D721Med (cell line): ENCODE measurements at places on chromosomes 5 and 9.
A peak's percentile ranks its signal among the peaks of the same experiment; 100 is the strongest.

- no peak for DNase-seq
Observed at GRCh38 chr5:177419046-177419445, 7.4 kb upstream of the GRK6 start.

- no peak for DNase-seq
Observed at GRCh38 chr9:107667231-107668070, 177.9 kb upstream of the KLF4 start.

GRCh38 chr9:90870621-90871326 is 69.2 kb downstream of the SYK start:
- DNase-seq: no peak

GRCh38 chr5:53425687-53426511 is 54.5 kb upstream of the FST start:
- DNase-seq: no peak

DNA sequence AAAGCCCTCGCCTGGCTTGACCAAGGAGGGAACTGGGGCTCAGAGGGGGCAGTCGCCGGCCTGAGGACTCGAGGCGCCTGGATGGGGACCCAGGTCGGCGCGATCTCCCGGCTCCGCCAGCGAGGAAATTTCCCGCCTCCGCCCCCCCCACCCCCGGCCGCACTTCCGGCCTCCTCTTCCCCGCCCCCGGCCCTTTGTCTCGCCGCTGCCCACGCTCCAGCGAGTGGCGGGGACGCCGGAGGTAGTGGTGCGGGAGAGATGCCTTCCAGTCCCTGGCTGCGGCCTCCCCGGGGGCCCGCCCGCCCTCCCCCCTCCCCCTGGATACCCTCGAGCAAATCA is 448 bp upstream of the GPRIN1 start:
- peak; percentile 48 for DNase-seq

GRCh38 chr9:104028827-104029226 is 65.3 kb upstream of the SMC2 start:
- no peak for DNase-seq

- no peak for DNase-seq
Observed at GRCh38 chr5:69292306-69292705, 40.3 kb downstream of the CCDC125 start.

DNA sequence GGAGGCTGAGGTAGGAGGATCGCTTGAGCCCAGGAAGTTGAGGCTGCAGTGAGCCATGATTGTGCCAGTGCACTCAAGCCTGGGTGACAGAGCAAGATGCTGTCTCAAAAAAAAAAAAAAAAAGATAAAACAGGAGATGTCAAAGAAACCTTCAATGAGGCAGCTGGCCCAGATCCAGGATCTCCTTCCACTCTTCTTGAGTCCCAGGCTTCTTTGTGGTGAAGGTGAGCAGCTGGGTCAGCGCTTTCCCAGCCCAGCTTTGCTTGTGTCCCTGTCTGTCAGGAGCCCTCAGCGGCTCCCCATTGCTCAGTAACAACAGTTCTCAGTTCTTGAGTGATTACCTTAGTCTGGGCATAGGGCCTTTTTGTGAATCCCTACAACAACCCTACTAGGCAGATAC is 69.4 kb upstream of the PSD2 start:
- DNase-seq: no peak

DNA sequence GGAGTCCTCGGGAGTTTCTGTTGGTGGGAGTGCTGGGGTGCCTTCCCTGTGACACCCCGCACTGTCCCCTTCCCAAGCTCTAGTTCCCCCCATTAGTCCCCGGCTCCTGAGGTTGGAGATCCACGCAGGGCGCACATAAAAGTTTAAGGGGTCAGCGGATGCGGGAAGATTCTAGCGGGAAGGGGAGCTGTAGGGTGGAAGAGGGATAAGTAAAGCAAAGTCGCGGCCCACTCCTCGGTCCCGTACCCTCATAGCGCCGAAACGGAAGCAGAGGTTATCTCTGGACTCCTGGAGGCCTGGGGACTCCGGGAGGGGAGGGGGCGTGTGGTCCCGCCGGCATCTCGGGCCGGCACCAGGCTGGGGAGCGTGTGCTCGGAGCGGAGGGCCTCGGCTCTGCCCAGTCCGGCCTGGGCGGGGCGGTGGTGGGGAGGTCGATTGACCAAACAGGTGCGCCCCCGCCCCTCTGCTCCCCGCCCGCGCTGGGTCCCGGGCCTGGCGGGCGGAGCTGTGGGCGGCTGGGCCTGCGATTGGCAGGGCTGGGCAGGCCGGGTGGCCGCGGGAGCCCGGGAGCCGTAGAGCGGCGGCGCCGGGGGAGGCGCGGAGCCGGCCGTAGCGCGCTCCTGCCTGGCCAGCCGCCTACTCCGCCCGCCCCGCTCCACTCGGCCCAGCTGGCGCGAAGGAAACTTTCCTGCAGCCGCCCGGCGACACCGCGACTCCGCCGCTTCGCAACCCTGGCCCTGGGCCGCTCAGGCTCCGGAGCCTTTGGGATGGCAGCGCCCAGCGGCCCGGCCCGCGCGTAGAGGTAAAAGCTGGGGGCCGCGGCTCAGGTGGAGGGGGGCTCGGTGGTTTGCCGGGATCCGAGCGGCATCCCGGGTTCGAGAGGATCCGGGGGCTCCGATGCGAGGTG is 52.2 kb upstream of the DAB2IP start:
- DNase-seq: no peak

DNA sequence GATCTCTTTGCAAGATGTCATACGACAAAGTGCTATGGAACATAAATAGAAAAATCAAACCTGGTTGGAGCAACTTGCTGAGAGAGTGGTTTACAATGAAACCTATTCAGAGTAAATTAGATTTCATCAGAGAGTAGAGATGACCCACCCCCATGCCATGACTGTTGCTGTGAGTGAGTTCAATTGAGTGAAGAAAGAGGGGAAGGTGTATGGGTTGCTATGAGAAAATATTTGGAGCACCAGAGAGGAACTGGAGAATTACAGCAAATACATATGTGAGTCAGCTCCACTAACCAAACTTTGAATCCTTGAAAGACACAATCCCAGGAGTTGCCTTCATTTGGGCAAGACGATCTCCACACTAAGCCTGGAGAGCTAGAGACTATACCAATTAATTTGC is 217.2 kb downstream of the RFX3 start:
- no peak for DNase-seq

GRCh38 chr5:134519989-134520388 is 5.5 kb upstream of the JADE2 start:
- no peak for DNase-seq

GRCh38 chr5:96772542-96772941 is 35.2 kb downstream of the ERAP1 start:
- no peak for DNase-seq

DNA sequence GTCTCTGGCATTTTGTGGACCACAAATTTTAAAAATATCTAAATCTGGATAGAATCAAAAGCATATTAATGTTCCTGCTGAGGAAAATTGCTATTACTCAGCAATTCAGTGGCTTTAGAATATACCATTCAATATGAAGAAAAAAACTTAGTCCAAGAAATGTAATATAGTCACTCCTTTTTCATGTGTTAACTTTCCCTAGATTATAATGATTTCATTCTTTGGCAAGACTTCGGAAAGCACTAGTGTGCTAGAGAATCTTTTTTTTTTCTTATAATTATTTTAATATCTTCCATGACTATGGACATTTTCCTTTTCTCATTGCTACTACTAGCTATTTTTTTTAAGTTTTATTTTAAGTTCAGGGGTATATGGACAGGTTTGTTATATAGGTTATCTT is 102.4 kb upstream of the FAM174A start:
- DNase-seq: no peak

DNA sequence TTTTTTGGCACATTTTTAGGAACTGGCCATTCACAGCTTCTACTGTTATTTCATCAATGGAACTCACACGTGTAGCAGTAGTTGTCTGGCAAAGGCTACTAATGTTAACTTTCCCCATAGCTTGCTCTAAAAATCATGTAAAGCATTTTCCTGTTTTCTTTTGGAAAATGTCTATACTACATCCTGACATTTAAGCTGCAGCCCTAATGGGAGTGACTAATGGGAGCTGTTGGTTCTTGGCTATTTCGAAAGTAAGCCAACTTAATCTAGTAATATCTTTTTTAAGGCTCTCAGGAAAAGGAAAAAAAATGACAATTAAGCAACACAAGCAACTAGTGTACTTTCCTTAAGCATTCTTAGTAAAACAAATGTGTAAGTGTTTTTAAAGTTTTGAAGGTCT is 169.2 kb downstream of the SLC12A2 start:
- DNase-seq: no peak

- DNase-seq: no peak
Observed at GRCh38 chr5:151880324-151880723, 44.3 kb downstream of the GLRA1 start.

GRCh38 chr9:95778957-95779356 is 96.5 kb upstream of the ERCC6L2 start:
- no peak for DNase-seq

- DNase-seq: no peak
Observed at GRCh38 chr5:109532773-109533364, 123.1 kb upstream of the PJA2 start.

GRCh38 chr5:72586788-72587530 is 79.7 kb upstream of the ZNF366 start:
- DNase-seq: no peak

GRCh38 chr9:12413986-12414385 is 279.2 kb upstream of the TYRP1 start:
- DNase-seq: no peak

- DNase-seq: no peak
Observed at GRCh38 chr9:12394105-12394504, 299.1 kb upstream of the TYRP1 start.

DNA sequence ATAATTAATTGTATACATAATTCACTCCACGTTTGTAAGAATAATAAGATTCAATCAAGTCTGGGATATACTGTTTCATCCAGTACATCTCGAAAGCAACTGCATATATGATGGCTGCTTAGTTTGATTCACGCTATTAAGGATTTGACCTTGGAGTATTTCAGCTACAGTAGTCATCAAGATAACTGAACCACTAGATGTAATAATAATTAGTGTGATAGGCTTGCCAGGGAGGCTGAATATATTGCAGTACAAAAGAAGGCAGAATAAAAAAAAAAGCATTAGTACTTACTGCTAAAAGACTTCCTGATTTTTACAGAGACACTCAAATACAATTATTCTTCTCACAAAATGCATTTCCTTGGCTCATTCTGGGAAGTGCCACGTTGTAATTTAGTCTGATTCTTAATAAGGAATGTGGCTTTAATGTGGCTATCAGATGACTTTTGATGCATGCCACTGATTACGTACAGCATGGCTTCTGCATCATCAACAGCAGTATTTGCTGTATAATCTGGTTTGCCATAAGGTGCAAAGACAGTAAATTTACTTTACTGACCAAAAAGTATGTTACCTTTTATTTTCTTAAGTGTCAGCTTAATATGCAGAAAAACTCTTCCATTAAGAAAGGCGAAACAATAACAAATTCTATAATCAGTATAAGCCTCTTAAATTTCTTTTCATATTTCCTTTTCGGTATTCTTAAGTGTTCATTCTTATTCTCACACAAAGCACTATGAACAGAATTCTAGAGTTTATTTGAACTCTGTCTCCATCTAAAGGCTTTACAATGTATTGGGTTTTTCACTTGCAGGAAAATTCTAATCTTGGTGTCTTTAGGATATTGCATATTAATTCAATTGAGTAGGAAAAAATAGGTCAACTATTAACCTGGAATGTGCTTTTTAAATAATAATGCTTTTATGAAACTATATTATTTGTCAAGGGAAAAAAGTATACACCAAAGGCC is 166.4 kb downstream of the SLF1 start:
- no peak for DNase-seq

DNA sequence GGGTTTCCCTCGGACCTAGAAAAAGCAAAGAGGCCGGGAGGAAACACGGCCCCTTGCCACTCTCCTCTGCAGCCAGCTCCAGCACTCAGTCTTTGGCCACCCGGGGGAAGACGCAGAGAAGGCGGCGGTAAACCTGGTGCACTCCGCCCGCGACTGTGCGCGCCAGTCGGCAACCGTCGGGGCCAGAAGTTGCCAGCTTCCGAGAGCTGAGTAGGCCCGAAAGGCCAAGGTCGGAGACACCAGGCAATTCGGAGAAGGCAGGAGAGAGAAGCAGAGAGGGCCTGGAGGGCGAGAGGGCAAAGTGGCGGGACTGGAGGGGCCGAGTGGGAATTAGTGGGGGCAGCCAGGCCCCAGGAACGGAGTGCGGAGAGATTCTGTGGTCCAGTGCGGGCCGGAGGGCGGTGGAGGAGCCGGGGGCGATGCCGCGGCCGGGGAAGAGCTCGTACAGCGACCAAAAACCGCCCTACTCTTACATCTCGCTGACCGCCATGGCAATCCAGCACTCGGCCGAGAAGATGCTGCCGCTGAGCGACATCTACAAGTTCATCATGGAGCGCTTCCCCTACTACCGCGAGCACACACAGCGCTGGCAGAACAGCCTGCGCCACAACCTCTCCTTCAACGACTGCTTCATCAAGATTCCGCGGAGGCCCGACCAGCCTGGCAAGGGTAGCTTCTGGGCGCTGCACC is at the start of gene FOXB2:
FOXB2 (plus strand) TSS at position 420 of the 690 bp plus-strand sequence; CDS start at position 420, 0 bp downstream.
- DNase-seq: no peak

DNA sequence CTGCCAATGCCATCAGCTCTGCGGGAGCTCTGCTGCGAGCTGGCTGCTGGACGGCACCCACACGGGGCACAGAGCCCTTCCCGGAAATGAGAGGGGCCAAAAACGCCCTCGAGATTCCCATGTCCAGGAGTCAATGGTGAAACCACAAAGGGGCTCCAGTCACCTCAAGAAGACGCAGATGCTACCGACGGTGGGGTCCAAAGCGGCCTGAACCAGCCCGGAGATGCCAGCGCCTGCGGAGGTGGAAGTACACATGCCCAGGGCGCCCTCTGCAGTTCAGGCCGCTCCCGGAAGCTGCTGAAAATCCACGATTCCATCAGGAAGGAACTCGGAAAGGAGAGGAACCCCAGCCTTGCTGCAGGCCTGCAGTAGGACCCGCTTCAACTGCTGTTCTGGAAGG is 82.4 kb upstream of the SELENOP start:
- no peak for DNase-seq

DNA sequence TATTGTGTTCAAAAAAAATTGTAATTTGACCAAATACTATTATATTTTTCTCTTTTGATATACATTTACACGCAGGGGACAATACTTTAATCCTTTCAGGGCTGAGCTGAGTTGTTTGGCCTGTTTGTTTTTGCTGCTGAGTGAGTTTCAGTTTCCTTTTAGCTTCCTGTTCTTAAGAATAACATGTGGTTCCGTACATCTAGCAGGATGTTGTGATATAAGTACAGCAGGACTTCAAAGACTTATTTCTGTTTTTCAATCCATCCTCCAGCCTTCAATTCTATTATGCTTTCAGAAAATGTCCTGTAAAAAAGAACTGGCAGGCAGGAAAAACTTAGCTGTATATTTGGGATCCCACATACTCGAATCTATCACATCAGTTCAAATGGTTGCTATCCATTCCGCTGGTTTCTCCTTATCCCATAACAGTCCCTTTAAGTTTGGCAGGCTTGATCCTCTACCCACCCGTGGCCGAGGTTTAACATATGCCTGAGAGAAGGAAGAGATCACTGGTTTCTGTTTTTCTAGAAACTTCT is 1037.3 kb upstream of the ACO1 start:
- DNase-seq: no peak

DNA sequence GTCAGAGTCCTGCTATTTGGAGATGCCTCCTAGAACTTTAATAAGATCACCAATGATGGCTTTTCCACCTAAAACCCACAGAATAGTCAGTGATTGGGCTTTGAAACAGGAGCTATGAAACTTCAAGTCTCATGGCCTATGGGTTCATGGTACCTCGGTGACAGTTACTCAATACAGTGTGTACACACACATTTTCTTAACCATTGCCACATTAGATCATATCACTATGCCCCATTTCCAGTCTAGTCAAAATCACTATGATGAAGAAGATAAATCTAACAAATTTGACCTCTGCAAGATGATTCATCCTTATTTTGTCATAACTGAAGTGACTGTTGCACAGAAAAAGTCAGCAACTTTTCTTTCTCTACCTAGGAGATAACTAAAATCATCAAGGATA is 86.8 kb upstream of the OR13F1 start:
- no peak for DNase-seq
